ENCODE measurements at places on chromosomes 5 and 9. TPM values are rescaled to one million over a fixed set of nuclear protein-coding genes. Genes with fewer than 3 reads are reported as not detected.

- no peak for DNase-seq
Measured at GRCh38 chr5:109105631-109106267, 304.0 kb downstream of the PJA2 start.

GRCh38 chr5:176934309-176934930 lies 35.3 kb upstream of the HK3 start:
- no peak for DNase-seq

The NRARP gene
- total RNA-seq, result 1.2 TPM

GRCh38 chr5:57383093-57383861 lies 99.3 kb downstream of the ACTBL2 start:
- no peak for DNase-seq

- no peak for DNase-seq
Measured at GRCh38 chr9:134003237-134003636, 11.1 kb upstream of the VAV2 start.

DNA sequence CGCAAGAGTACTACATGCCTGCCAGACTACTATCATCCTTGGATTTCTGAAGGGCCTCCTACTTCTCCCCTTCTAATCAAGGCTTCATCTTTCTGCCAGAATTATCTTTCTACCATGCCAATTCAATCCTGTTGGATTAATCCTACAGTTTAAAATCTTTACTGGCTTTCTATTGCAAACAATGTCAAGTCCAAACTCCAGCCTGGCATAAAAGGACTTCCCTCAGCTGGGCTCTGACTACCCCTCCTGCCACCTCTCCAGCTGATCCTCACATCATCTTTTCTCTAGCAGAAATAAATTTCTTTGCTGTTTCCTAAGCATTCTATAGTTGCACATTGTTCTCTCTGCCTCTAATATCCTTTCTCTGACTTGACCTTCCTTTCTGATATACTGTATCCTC lies 119.7 kb upstream of the RAD23B start:
- DNase-seq, result no peak
